ENCODE measurements at places on chromosomes 11 and 22.

DNA sequence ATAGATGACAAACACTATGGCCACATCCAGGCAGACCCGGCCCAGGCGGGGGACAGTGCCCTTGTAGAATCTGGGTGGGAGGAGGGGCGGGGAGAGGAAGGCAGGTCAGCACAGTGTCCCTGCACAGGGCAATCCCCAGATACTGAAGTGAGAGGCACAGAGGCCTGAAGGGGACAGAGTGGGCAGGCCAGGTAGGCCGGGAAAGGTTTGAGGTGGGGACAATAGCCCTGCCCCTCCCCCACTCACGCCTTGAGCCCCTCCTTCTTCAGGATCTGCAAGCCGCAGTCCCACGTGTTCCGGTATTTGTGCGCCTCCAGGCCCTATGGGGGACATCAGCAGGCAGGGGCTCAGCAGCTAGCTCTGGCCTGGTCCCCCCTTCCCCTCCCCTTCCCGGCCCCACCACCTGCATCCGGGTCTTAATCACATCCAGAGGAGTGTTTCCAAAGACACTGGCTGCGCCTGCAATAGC, 2.3 kb downstream of the SLC25A1 start:
- DNase-seq = peak; percentile 8

GRCh38 chr11:91700854-91701253, 523.8 kb upstream of the FAT3 start:
- DNase-seq = no peak

GRCh38 chr11:125074511-125075241, 11.6 kb downstream of the SLC37A2 start:
- DNase-seq = no peak

DNA sequence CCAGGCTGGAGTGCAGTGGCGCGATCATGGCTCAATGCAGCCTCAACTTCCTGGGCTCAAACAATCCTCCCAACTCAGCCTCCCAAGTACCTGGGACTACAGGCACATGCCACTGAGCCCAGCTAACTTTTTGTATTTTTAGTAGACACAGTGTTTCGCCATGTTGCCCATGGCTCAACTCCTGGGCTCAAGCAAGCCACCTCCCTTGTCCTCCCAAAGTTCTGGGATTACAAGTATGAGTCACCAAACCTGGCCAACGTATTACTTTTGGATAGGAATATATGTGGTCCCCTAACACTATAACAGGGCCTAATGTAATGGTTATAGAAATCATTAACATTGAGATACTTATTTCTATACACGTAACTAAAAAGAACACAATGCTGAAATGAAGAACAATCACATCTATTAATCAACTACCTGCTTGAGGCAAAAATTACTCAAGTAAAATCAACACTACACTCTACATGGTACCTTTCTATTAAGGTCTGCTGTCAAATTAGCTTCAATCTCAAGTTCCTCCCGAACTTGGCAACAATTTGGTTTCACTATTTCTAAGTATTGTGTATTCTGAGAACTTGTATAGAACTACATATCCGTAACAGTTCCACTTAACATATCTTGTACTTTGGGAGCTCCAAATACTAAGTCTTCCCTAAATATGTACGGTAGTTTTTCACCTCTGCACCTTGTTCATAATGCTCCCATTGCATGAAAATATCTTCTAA, 124.9 kb downstream of the FCHSD2 start:
- DNase-seq = no peak

DNA sequence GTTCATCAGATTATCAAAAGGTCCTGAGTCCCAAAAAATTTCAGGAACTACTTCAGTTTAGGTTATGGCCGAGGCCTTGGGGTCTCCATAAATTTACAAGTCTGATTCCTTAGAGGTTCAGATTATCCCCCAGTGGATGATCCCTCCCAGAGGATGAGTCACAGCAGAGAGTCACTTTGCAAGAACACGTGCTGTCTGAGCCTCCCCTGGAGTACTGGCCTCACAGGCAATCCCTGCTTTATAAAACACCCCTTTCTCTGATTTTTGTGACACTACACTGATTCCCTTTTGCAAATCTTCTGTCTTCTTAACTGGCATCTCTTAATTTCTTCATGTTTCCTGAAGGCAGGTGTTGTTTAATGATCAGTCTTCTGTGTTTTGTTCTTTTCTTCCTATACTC, 45.3 kb downstream of the CCDC34 start:
- no peak for DNase-seq
